ENCODE measurements at places on chromosomes 13 and 19.

GRCh38 chr19:15328312-15328711 is 4.0 kb downstream of the BRD4 start:
- DNase-seq = no peak

- DNase-seq = no peak
Measured at GRCh38 chr19:46453661-46454060, 17.7 kb downstream of the PNMA8A start.

GRCh38 chr19:43780706-43781525 is at the start of gene KCNN4:
TSS of gene KCNN4 (minus strand) at chr19:43780973. CDS start at chr19:43780861, 112 bp downstream.
- DNase-seq = no peak

GRCh38 chr19:51422053-51422448 is 4.6 kb upstream of the SIGLEC10 start:
- peak; percentile 93 for DNase-seq

DNA sequence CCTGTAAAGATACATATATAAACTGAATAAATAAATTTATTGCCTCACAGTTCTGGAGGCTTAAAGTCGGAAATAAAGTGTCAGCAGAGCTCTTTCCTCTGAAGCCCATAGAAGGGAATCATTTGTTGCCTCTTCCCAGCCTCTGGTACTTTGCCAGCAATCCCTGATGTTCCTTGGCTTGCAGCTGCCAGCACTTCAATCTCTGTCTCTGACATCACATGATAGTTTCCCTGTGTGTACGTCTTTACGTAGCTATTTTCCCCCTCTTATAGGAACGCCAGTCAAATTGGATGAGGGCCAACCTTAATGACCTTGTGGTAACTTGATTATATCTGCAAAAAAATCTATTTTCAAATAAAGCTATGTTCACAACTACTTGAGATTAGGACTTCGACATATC is 250.9 kb downstream of the LIG4 start:
- no peak for DNase-seq

DNA sequence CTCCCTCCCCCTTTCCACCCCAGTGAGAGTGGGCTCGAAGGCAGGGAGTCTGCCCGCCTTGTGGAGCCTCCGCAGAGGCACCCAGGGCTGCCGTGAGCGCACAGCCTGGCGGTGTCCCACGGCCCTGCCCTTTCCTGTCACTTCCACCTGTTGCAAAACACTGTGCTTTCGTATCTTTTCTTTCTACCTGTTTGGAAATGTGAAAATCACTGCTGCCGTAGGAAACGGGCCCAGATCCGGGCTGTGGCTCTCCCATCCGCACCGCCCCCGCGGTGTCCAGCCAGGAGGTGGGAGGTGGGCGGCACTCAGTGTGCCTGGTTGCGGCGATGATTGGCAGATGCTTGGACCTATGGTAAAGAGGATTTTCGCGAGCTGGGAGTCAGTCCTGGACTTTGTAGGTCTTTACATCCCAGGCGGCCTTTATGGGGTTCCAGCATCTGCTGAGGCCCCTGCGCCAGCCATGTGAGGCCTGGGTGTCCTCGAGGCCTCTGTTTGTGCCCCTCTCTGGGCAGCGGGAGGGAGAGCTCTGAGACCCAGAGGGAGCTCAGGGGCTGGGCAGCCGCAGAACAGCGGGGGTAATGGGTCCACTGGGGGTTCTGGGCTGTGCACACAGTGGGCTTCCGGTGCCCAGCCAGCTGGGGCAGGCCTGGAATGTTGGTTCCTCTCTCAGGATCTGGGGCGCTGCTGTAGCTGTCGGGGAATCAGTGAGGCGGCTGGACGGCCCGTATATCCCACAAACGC is 6.1 kb downstream of the STK11 start:
- DNase-seq = peak; percentile 67

DNA sequence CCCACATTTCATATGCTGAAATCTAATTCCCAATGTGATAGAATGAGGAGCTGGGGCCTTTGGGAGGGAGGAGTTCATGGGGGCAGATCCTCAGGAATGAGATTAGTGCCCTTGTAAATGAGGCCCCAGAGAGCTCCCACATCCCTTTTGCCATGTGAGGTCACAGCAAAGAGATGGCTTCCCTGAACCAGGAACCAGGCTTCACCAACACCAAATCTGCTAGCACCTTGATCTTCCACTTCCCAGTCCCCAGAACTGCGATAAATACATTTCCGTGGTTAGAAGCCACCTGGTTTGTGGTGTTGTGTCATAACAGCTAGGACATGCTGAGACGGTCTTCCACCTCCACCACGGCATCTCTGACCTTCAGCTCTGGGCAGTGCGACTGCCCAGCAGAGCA is 62.1 kb downstream of the ING1 start:
- DNase-seq = no peak

DNA sequence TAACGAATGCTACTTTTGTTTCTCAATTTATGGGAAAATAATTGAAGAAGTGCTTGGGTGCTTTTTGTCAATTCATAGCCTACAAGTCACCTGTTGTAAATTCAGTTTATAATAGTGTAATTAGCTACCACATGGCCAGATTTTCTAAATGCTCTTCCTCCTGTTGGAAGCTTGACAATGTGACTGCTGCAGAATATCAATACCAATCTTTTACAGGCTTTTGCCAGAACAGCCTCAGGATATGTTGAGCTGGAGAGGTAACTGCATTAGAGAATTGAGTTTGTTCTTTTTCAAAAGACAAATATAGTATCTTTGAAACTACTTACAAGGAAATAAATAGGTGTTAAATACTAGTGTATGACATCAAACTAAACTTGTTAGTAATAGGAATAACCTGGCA is 277.8 kb downstream of the POU4F1 start:
- DNase-seq = no peak

DNA sequence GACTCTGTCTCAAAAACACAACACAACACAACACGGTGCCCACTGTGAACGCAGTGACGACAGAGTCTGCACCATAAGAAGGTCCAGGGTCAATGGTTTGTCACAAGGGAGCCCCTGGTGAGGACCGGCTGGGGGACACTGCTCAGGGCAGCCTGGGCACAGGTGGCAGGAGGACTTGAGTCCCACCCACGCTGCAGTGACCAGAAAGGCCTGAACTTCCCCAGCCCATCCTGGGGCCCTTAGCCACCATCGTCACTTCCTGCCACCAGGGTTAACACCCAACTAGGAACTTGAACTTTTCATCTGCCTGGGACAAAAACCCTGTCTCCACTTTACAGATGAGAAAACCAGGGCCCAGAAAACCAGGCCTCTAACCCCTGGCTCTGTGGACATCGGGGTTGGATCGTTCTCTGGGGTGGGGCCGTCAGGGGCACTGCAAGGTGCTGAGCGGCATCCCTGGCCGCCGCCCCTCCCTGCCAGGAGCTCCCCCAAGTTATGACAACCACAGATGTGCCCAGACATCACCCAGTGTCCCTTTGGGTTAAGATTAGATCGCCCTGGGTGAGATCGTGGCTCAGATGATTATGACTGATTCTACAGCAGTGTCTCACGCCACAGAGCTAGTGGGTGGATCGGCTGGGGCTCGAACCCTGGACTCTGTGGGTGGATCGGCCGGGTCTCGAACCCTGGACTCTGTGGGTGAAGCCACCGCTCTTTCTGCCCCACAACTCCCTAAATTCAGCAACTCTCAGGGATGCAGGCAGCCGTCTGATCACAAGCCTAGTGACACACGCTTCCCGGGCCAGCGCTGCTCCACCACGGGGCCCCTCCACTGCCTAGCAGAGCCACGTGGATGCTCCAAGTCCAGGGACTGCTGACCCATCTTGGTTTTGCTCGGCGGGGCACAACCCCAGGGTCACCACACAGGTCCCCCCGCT is 14.0 kb downstream of the MOB3A start:
- DNase-seq = no peak

GRCh38 chr19:35618857-35619256 is 6.3 kb downstream of the HAUS5 start:
- DNase-seq = peak; percentile 50

GRCh38 chr19:55602104-55603001 is 2.3 kb downstream of the ZNF524 start:
- no peak for DNase-seq

GRCh38 chr19:54312436-54313377 is at the start of gene LILRA5:
TSS of gene LILRA5 (minus strand) at chr19:54313166. CDS start at chr19:54313019, 147 bp downstream.
- DNase-seq = no peak

DNA sequence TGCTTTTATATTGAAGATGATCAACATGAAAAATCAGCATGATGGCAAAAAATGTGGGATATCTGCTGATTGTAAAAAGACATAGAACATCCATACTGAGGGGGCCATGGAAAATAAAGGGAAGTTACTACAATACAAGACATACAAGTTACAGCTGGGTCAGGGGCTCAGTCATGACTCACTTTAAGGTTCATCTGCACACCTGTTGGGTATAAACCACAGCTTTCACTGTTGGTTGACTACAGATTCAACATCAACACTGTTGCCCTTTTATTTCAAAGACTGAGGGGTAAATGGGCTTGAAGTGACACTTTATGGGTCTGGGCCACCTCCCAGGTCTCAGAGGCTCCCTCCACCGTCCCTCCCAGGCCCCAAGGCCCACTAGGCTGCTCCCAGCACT is 98.1 kb upstream of the IRS2 start:
- no peak for DNase-seq

DNA sequence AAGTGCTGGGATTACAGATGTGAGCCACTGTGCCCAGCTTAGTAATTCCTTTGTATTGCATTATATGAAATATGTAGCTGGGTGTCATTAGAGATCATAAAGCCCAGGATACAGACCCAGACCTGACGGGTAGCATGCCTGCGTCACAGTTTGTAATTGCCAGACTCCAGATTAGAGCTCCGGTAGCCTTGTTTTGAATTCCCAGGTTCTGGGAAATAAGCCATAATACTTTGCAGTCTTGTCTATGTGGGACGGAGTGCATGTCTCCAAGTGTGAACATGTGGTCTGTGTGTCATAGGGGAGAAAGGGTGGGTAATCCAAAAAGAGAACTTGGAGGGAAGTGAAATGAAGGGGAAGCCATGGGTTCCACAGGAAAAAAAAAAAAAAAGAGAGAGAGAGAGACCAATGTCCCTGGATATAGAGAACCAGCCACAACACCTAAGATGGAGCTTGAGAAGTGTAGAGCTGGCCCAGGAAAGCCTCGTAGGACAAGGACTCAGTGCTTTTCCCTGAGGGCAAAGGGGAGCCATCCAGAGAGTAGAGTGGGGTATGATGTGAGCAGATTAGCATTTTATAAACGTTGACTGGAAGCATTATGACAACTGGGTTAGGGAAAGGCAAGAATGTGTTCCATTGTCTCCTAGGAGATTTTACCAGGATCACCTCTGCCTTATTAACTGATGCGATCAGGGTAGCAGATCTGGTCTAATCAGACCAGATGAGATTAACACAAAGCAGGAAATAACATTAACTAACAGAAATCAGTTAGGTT is 2.6 kb downstream of the ZSCAN4 start:
- no peak for DNase-seq

- no peak for DNase-seq
Measured at GRCh38 chr13:39811051-39811450, 155.6 kb downstream of the COG6 start.

- no peak for DNase-seq
Measured at GRCh38 chr13:59587030-59587429, 576.7 kb downstream of the DIAPH3 start.

GRCh38 chr13:78032132-78032531 is 113.5 kb upstream of the EDNRB start:
- no peak for DNase-seq

- peak; percentile 80 for DNase-seq
Measured at GRCh38 chr19:41887711-41888382, 4.9 kb downstream of the ARHGEF1 start.

DNA sequence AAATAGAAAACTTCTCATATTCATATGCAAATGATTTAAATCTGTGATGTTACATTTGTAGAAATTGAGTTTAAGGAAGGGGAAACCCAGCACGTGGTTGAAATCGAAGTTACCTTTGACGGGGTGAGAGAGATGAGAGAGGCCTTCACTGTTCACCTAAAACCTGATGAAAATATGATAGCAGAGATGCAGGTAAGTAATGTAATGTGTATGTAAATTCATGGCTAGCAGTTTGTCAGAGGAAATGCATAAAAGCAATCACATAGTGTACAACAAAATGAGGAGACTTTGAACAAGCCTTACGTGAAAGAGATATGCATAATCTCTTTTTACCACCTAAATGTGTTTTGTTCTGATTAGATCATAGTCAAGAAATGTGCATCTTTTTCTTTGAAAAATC is 134.6 kb downstream of the STOML3 start:
- DNase-seq = no peak

GRCh38 chr13:39881887-39882286 is 226.4 kb downstream of the COG6 start:
- DNase-seq = no peak

DNA sequence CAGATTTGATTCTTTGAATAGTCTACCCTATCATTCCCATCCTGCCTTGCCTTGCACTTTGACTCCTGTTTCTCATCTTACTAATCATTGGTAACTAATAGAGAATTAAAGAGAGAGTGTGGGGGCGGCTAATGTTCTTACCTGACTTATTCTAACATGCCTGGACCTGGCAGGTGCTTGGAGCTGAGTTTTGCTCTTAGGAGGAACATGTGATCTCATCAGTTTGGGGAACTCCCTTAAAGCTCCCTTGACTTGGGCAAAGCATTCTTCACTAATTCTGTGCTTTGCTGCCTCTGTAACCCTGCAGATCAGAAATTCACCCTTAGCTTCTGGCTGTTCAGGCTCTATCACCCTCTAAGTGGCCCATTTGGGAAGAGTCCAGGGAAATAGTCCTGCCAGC is 861.1 kb downstream of the GPC5 start:
- no peak for DNase-seq

GRCh38 chr13:99681695-99682094 is 180.4 kb downstream of the TM9SF2 start:
- no peak for DNase-seq

GRCh38 chr13:60969656-60970055 is 446.0 kb downstream of the PCDH20 start:
- DNase-seq = no peak

GRCh38 chr19:16094360-16095070 is 17.2 kb upstream of the RAB8A start:
- DNase-seq = no peak

- no peak for DNase-seq
Measured at GRCh38 chr13:48775804-48776203, 122.1 kb downstream of the CYSLTR2 start.

DNA sequence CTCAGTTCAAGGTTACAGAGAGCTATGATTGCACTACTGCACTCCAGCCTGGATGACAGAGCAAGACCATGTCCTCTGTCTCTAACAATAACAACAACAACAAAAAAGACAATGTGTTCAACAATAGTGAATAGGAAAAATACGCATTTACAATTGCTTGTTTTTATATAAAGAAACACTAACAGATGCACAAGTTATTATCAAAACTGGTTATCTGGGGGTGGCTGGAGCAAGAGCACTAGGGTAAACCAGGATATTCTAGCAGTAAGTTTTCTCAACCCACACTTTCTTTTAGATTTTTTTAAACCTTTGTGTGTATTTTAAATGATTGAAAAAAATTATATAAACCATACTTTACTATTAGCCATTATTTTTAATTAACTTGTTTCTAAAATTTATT is 33.1 kb downstream of the ZNF44 start:
- no peak for DNase-seq

GRCh38 chr19:43784241-43784980 is 3.6 kb upstream of the KCNN4 start:
- peak; percentile 59 for DNase-seq

DNA sequence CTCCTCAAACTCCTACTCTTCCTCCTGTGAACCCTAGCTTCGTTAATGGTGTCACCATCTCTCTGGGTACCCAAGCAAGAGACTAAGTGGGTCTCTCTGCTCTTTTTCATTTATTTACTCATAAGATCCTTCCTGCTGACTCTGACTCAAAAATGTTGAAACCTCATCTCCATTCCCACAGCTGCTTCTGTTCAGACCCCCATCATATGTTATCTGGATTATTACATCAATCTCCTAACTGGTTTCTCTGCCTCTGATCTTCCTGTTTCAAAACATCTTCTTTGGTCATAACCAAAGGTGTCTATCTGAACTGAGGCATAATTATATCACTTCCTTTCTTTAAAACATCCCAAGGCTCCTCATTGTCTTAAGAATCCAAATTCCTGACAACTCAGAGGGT is 2.0 kb upstream of the MEDAG start:
- no peak for DNase-seq

Data from ELF-1 (cell line).